ENCODE measurements at places on chromosomes 2 and 18.

GRCh38 chr18:3891245-3891644, 441.3 kb downstream of the TGIF1 start:
- no peak for DNase-seq

DNA sequence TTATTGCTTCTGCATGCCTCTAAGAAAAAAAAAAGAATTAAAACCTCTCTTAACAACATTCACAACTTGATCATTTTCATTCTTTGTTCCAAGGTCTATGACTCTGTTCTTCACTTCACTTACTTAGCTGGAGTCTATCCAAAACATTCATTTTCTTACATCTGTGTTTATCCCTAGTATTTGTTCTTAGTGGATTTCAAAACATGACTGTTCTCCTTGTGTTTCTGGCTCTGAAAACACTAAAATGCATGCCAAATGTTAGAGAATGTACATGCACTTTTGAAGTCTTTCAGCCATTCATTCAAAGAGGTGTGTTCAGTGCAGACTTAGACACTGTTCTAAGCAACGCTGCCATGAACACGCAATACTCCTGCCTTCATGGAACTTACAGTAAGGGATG, 138.8 kb downstream of the CNTNAP5 start:
- DNase-seq, result no peak

DNA sequence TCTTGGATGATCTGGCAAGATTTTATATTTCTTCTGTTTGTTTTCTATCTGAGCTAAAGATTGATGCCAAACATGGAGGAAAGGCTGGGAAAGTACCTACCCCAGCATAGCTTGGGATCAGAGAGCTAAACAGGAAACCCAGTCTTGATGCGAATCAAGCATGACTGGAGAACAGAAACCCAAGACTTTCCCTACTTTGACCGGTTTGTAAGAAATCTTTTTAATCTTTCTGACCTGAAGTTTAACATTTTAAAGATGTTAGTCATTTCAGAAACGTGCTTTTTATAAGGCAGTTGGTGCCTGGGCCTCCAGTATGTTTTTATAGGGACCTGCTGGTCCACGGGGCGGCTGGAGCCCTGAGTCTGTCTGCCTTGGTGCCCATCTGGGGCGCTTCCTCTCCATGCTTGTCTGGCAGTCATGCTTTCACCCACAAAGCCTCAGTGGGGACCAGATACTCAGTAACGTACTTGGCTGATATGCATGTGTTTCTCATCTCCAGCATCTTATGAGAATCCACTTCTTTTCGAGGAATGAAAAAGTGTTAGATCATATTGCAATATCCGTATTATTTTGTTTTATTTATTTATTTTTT, 266.5 kb downstream of the PTGR3 start:
- no peak for DNase-seq

- no peak for DNase-seq
These were observed 290.8 kb downstream of the DYSF start for GRCh38 chr2:71743995-71744675.

DNA sequence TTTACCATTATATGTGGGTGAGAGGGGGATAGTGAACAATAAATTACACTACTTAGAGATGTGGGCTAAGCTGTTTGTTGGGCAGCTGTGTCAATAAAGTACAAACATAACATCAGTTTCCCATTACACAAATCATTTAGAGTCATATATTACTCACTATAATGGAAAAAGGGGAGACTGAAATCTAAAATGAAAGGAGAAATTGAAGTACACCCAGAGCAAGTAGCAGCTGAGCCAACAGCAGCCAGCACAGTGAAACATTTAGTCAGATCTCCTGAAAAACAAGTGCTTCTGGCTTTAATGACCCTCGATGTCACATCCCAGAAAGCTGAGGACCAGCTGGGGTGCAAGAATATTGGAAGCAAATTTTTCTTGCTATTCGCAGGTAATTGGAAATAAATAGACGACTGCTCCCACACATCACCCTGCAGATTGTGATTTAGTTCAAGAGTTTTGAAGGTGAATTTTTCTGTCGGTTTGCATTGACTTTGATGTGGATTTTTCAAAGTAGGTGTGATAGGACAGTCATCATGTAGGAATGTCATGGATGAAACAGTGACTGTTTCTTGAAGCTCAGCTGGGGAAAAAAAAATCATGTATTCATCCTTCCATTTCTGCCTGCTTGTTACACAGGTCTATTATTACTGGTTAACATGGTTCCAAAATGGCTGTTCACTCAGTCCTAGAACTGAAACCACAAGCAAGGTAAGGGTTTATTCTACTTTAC, 1607.3 kb upstream of the CELF4 start:
- no peak for DNase-seq

DNA sequence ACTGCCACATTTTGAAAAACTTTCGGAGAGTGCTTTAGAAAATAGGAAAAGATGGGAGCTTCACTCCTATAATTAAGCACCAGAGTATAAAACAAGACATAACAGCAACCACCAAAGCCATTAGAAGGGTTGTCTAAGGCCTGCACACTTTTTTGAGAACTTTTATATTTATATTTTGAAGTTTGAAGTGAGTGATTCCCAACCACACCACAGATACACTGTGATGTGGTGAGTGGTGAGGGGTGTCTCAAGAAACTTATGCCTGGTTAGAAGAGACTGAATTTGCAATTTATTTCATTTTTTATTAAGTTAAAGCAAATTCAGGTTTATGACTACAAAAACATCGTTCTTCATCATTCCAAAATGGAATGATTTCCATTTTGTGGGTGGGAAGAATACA, 161.9 kb downstream of the DNAH6 start:
- no peak for DNase-seq

GRCh38 chr2:100485396-100485795, 15.1 kb downstream of the NMS start:
- DNase-seq, result no peak

GRCh38 chr2:115484486-115484885, 1042.0 kb downstream of the DPP10 start:
- DNase-seq, result no peak

DNA sequence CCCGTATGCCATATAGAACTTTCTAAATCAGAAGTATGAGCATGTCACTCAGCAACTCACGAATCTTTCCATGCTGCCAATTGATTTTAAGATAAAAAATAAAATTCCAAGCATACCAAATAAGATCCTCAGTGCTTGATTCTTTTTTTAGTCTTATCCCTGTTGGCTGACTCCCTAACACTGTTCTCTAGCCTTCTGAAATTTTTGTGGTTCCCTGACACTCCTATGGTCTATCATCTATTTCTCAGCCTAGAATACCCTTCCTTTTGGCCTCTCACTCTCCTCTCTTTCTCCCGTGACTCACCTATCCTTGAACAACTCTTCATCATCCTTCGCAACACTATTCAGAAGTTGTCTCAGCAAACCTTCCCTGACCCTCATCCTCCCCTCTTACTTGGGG, 50.5 kb downstream of the CCDC141 start:
- DNase-seq, result no peak

DNA sequence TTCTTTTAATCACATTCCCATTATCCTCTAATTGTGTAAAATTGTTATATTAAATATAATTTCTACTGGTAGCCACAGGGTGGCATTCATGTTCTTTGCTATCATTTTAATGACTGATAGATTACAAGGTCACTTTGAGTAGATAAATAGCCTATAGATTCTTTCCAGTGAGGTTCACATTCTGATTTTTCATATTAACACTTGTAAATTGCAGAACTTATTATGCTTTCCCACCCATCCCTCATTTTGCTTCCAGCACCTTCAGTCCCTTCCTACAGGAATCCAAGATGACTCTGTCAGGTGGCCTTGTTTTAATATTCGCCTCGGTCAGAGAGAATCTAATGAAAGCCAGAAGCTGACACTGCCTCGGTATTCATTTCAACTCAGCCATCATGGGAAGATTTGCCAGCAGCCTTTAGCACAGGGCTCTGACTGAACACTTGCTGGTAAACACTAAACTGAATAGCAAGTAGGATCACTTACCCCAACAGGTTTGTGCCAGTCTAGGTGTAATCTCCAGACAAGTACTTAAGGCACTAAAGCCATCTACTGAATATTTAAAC, 101.2 kb upstream of the FSHR start:
- no peak for DNase-seq

GRCh38 chr18:61703508-61703907, 189.3 kb downstream of the RNF152 start:
- no peak for DNase-seq

- no peak for DNase-seq
These were observed 213.8 kb downstream of the SP3 start for GRCh38 chr2:173751245-173751975.

DNA sequence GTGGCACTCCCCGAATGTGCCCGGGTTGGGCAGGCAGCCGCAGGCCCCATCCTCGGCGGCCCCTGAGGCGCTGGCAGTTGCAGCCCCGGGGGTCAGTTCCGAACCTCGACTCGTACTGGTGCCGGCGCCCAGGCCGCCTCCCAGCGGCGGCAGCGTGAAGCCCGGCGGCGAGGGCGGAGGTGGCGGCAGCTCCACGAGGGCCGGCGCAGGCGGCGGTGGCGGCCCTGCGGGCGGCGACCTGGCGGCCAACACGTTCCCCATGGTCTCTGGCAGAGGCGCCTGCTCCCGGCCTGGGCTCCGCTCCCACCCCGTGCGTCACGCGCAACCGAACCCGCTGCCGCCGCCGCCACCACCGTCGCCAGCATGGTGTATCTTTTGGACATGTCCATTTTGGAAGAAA, 196.3 kb downstream of the CCDC74A start:
- DNase-seq, result no peak

DNA sequence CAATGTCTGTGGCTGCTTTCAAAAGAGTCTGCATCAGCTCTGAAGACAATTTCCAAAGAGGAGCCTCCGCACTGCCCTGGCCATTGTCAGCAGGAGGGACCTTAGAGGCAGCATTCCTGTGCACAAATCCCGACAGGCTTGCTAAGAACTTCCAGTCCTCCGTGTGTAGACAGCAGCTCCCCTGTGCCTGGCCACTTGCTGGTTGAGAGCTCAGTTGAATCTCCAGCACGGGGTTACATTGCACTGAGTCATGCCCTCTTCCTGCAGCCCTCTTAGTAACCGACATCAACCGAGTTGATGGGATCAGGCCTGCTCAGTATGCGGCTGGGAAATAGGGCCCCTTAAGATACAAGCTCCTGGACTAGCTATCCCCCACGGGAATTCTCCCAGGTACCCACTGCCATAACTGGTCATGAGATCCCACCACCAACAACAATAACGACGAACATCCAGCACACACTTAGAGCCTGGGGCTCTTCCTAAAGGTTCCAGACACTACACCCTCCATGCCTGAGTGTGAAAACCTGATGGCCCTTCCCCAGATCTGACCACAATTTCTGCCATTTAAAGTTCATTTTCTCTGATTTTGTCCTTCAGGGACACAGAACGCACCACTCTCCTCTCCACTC, 12.0 kb downstream of the ATP6V1B1 start:
- DNase-seq, result no peak

DNA sequence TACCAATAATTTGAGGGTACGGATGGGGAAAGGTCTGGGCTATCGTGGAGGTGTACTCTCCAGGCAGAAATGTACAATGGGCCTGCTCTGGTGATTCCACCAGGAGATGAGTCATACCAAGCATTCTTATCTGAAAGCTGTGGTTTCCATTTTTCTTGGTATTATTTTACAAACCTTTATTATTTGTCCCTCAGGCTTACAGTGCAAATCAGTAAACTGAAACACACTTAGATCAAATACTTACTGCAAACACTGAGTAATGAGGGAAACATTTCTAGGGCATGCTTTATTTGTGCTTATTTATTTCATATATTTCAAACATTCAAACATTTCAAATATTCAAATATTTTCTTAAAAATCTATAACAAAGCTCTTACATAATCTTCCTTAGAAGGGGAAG, 319.8 kb downstream of the RND3 start:
- no peak for DNase-seq

- DNase-seq, result no peak
These were observed 985.8 kb upstream of the NRXN1 start for GRCh38 chr2:52017646-52018235.

DNA sequence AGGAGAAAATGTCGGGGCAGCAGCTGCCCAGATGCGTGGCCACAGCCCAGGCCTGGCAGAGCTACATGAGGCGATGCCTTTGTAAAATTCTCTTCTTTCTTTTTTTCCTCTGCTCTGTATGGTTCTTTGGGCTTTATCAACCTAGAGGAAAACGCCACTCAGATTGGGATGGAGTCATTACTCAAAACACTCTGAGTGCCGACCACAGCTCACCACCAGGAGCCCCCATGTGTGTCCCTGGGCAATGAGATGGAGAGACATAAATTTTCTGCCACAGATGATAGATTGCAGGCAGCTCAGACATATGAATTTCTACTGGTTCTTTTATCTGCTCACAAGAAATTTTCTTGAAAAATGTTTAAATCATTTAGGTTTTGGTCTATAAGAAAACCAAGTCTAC, 56.0 kb downstream of the PARD6G start:
- DNase-seq, result no peak

- no peak for DNase-seq
These were observed 460.7 kb downstream of the MTX2 start for GRCh38 chr2:176729706-176730569.

DNA sequence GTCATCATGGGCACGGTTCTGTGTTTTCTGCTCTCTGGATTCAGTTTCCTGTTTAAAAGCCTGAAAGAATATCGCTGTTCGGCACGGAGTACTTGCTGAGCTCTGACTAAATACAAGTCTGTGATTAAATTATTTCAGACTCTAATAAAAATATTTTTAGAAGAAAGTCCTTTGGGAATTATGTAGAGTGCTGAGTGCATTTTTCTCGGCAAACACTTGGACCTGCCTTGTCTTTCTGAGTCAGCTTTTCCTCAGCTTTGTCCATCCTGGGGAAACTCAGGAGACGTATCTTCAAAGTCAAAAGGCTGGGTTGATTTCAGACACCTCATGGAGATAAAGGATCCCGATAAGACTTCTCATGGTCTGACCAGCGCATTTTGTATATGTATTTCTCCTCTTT, 45.9 kb downstream of the IL1R2 start:
- no peak for DNase-seq

DNA sequence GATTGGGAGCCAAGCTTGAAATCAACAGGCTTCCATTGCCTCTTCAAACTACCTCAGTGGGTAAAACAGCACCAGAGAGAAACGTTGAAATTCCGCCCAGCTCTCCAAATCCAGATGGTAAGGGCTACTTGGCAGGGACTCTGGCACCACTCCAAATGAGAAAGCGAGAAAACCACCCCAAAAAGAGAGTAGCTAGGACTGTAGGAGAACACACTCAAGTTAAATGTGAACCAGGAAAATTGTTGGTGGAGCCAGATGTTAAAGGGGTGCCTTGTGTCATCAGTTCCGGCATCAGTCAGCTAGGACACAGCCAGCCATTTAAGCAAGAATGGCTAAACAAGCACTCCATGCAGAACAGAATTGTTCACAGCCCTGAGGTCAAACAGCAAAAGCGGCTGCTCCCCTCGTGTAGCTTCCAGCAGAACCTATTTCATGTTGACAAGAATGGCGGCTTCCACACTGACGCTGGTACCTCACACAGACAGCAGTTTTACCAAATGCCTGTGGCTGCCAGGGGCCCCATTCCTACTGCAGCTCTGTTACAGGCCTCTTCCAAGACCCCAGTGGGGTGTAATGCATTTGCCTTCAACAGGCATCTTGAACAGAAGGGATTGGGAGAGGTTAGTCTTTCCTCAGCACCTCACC, 167.3 kb downstream of the ASXL3 start:
- no peak for DNase-seq

GRCh38 chr2:131557558-131558321, 30.1 kb downstream of the CCDC74A start:
- DNase-seq, result no peak

Data from stimulated activated CD8-positive, alpha-beta memory T cell treated with anti-CD3 and anti-CD28 coated beads, Interleukin-15, amount 100 ng/mL, for 24 hours (primary cell).